Hematopoietic multipotent progenitor cell treated with erythropoietin and hydrocortisone succinate and interleukin-3 and kit ligand, for 6 days (in vitro differentiated cells): ENCODE measurements at places on chromosomes 2 and 18.

DNA sequence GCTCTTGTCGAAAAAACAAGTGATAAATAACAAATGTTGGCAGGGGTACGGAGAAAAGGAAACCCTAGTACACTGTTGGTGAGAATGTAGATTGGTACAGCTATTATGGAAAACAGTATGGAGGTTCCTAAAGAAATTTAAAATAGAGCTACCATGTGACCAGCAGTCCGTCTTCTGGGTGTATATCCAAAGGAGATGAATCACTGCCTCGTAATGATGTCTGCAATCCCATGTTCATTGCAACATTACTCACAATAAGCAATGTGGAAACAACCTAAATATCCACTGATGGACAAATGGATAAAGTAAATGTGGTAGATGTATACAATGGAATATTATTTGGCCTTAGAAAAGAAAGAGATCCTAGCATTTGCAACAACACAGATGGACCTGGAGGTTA, 50.6 kb downstream of the SLC16A14 start:
- no peak for DNase-seq

- no peak for DNase-seq
Observed at GRCh38 chr2:227430639-227431038, 41.3 kb upstream of the AGFG1 start.

DNA sequence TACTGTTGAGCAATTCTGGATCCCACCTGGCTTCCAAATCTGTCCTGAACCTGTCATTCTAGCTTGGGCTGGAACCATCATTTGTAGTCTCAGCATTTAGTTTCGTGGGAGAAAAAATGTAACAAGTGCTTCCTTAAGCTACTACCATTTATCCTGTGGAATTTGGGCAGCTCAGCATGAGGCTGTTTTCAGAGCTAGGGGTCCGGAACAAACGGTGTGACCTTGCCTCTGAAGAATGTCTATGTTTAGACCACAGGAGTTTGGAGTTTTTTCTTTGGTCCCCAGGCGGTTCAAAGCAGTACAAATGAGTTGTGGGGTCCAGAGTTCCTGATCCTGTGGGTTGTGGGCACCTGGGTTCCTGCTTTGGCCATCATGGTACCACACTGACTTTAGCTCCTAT, 59.1 kb upstream of the TMEM178A start:
- no peak for DNase-seq

DNA sequence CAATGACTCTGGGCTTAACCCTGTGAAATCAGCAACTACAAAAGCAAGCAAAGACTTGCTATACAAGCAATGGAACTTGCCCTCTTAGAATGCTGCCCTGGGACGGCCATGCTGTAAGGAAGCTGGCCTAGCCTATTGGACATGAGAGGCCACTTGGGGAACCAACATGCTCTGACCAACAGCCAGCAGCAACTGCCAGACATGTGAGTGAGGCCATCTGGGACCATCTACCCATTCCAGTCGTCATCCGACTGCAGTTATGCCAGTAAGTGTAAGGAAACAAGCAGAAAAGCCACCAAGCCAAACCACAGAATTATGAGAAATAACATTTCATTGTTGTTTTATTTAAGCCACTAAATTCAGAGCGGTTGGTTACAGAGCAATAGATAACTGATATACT, 40.9 kb downstream of the CLASP1 start:
- no peak for DNase-seq

GRCh38 chr2:121101093-121101715, 183.8 kb downstream of the TFCP2L1 start:
- DNase-seq = no peak
